ENCODE measurements at places on chromosomes 7 and 10.

GRCh38 chr10:1362589-1363445, 306.6 kb downstream of the WDR37 start:
- DNase-seq, result no peak

GRCh38 chr7:84188786-84189405, 5.7 kb downstream of the SEMA3A start:
- no peak for DNase-seq

DNA sequence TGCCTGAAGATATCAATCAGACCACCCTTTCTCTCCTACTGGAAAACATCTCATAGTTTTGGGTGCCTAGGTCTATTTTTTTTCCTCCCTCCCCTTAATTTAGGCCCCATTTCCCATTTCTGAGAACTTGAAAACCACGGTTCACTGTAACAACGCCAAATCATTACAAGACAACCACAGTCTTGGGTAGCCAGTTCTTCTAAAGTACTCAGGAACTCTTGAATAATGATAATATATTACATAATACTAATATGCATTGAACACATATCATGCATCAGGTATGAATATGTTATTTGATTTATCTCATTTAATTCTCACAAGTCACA, 185.1 kb upstream of the ADO start:
- no peak for DNase-seq

- no peak for DNase-seq
These were observed 175.8 kb downstream of the TNS3 start for GRCh38 chr7:47405921-47406800.

DNA sequence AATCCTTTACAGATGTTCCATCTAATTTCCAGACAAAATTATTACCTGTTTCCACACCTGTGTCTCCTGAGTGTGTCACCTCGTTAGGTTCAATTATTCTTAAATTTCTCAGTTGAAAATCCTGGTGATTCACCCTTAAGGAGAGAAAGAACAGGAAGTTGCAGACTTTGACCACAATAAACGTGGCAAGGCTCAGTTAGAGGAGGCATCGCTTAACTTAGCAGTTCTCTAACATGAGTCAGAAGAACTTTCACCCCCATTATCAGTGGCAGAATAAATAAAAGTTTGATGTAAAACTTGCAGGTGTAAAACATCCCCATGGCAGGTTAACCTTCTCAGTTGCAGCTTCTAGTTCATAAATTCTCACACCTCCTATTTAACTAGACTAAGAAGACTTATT, 8.3 kb downstream of the XPNPEP1 start:
- DNase-seq, result peak; percentile 13
